ENCODE measurements at places on chromosomes 4 and X. TPM values are rescaled to one million over a fixed set of nuclear protein-coding genes. Genes with fewer than 3 reads are reported as not detected.

DNA sequence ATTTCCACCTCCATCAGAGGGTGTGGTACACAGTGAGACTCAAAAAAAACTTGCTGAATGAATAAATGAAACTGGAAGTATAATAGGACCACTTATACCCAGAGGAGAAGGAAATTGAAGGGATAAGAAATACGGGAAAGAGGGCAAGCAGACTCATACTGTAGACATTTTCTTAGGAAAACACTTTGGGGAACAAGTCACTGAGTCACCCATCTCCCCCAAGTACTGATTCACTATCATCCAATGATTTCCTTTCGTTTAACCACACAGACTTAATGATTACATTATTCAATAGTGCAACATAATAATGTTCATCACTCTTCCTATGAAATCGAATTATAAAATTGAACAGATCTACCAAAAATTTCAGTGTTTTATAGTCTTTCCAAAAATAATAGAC lies 97.1 kb downstream of the LDB2 start:
- no peaks in the 10 kb centered on the region for H3K4me1 ChIP-seq
- DNase-seq: no peak
- H3K36me3 ChIP-seq: no peaks in the 10 kb centered on the region
- no peaks in the 10 kb centered on the region for H3K27me3 ChIP-seq
- no peak overlapping the region for H3K27ac ChIP-seq

The NAA11 gene
- not detected for total RNA-seq

DNA sequence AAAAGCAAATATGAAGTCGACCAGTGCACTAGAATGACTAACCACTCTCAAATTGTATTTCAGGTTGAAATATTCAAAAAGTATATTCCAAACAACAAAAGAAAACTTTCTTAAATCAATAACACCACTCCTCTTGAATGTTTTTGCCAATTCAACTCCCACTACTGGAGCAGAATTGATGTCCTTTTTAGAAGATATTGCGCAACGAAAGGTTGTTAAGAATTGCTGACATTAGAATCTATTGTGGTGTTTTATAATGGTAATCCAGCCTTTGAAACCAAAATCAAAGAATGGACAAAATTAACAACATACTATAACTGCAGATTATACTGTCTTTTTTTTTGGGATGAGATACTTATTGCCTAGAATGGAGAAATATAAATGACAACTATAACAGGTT lies 331.3 kb downstream of the GRXCR1 start:
- DNase-seq: no peak
- no peak overlapping the region for H3K4me3 ChIP-seq
- H3K4me1 ChIP-seq: no peaks in the 10 kb centered on the region
- H3K27me3 ChIP-seq: no peaks in the 10 kb centered on the region
- no peaks in the 10 kb centered on the region for H3K36me3 ChIP-seq

- no peaks in the 10 kb centered on the region for H3K4me1 ChIP-seq
- H3K4me3 ChIP-seq: no peak overlapping the region
- H3K27me3 ChIP-seq: no peaks in the 10 kb centered on the region
- H3K36me3 ChIP-seq: no peaks in the 10 kb centered on the region
- no peak overlapping the region for H3K27ac ChIP-seq
Observed at GRCh38 chr4:67465032-67465762, 80.1 kb downstream of the CENPC start.

GRCh38 chr4:181345931-181346330 lies 897.3 kb upstream of the TENM3 start:
- no peaks in the 10 kb centered on the region for H3K4me1 ChIP-seq
- H3K27me3 ChIP-seq: no peaks in the 10 kb centered on the region
- DNase-seq: no peak
- no peak overlapping the region for H3K4me3 ChIP-seq
- no peak overlapping the region for H3K27ac ChIP-seq
- H3K36me3 ChIP-seq: no peaks in the 10 kb centered on the region

DNA sequence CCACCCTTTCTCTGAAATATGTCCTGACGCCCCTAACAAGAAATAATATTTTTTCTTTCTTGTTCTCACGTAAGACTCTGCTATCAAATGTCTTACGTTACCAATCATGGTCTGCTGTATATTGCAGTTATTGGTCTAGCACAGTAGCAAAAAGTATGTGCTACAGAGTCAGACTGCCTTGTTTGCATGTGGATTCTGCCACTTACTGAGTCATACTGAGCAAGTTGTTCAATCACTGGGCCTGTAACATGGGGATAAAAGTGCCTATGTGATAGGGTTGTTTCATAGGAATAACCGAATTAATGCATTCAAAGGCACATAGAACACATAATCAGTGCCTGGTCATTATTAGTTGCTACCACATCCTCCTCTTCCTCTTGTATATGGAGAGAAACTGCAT lies 14.1 kb downstream of the RPGR start:
- no peaks in the 10 kb centered on the region for H3K4me1 ChIP-seq
- H3K36me3 ChIP-seq: no peaks in the 10 kb centered on the region
- H3K27me3 ChIP-seq: no peaks in the 10 kb centered on the region
- no peak overlapping the region for H3K4me3 ChIP-seq
- H3K27ac ChIP-seq: no peak overlapping the region

- no peaks in the 10 kb centered on the region for H3K4me1 ChIP-seq
- no peak for DNase-seq
- H3K36me3 ChIP-seq: peaks cover 5% of the 10 kb centered on the region
- no peaks in the 10 kb centered on the region for H3K27me3 ChIP-seq
Observed at GRCh38 chr4:119510395-119511149, 118.0 kb downstream of the PDE5A start.

- DNase-seq: no peak
- H3K4me1 ChIP-seq: no peaks in the 10 kb centered on the region
- H3K27ac ChIP-seq: no peak overlapping the region
- no peak overlapping the region for H3K4me3 ChIP-seq
Observed at GRCh38 chr4:28358606-28359005, 1498.0 kb downstream of the STIM2 start.

GRCh38 chr4:142156256-142156655 lies 519.9 kb downstream of the IL15 start:
- H3K27me3 ChIP-seq: no peaks in the 10 kb centered on the region
- no peaks in the 10 kb centered on the region for H3K4me1 ChIP-seq
- peaks cover 15% of the 10 kb centered on the region for H3K36me3 ChIP-seq
- DNase-seq: no peak

DNA sequence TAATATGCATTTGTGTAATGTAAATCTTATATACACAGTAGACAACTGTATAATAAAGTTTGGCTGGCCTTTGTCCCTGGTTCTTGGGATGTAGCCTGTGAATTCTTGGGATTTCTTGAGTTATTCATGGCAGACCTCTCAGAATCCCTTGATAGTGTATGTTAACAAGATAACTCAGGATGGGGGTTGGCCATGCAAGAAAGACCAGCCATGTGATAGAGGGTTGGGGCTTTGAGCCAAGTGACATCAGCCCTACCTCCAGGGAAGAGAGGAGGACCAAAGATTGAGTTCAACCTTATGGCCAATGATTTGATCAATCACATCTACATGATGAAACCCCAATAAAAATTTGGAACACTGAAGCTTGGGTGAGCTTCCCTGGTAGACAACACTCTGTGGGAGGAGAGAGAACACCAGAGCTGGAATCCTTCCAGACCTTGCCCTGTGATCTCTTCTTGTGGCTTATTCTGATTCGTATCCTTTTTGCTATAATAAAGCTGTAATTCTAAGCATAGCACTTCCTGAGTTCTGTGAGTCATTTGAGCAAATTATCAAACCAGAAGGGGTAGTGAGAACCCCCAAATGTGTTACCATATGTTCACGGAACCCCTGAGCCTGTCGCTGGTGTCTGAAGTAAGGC lies 11.3 kb downstream of the SLC2A9 start:
- no peaks in the 10 kb centered on the region for H3K4me1 ChIP-seq
- no peak overlapping the region for H3K4me3 ChIP-seq
- H3K27ac ChIP-seq: no peak overlapping the region
- no peaks in the 10 kb centered on the region for H3K36me3 ChIP-seq

The TXK gene
- 6.0 TPM for total RNA-seq

- H3K36me3 ChIP-seq: no peaks in the 10 kb centered on the region
- H3K4me3 ChIP-seq: no peak overlapping the region
Observed at GRCh38 chr4:74006009-74006476, 7.6 kb upstream of the CXCL5 start.

The ZFYVE28 gene
- total RNA-seq: 12.9 TPM

The TLR10 gene
- not detected for total RNA-seq

- H3K4me1 ChIP-seq: no peaks in the 10 kb centered on the region
- no peak overlapping the region for H3K4me3 ChIP-seq
- H3K27me3 ChIP-seq: no peaks in the 10 kb centered on the region
- H3K27ac ChIP-seq: no peak overlapping the region
- no peaks in the 10 kb centered on the region for H3K36me3 ChIP-seq
- DNase-seq: no peak
Observed at GRCh38 chr4:127229855-127230608, 402.7 kb upstream of the INTU start.

DNA sequence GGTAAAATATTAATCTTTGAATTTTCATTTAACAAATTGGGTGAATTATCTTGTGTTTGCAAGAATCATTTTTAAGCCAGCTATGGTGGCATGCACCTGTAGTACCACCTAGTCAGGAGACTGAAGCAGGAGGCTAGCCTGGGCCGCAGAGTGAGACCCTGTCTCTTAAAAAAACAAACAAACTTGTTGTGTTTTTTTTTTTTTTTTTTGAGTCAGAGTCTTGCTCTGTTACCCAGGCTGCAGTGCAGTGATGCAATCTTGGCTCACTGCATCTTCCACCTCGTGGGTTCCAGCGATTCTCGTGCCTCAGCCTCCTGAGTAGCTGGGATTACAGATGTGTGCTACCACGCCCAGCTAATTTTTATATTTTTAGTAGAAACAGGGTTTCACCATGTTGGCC lies 2.2 kb downstream of the TXLNG start:
- H3K27me3 ChIP-seq: no peaks in the 10 kb centered on the region
- H3K27ac ChIP-seq: no peak overlapping the region
- H3K4me3 ChIP-seq: no peak overlapping the region

The DCHS2 gene
- not detected for total RNA-seq

DNA sequence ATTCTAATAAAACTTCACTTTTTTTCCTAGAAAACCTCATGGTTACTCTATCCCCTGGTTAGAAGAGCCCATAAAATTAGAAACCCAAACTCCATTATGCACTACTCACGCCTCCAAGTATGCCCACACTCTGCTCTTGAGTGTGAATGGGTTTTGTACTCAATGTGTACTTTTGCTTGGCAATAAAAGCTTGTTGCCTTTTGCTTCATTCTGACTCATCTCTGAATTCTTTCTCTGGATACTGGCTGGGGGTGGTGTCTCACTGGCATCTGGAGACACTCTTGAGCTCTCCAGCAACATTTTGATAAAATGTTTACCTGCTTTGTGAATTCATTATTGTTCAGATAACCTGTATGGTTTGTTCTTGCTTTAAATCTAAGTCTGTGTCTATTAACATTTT lies 963.3 kb downstream of the TRAM1L1 start:
- no peaks in the 10 kb centered on the region for H3K36me3 ChIP-seq
- H3K27me3 ChIP-seq: no peaks in the 10 kb centered on the region
- no peak overlapping the region for H3K27ac ChIP-seq
- H3K4me1 ChIP-seq: no peaks in the 10 kb centered on the region

The ERAS gene
- total RNA-seq: not detected

DNA sequence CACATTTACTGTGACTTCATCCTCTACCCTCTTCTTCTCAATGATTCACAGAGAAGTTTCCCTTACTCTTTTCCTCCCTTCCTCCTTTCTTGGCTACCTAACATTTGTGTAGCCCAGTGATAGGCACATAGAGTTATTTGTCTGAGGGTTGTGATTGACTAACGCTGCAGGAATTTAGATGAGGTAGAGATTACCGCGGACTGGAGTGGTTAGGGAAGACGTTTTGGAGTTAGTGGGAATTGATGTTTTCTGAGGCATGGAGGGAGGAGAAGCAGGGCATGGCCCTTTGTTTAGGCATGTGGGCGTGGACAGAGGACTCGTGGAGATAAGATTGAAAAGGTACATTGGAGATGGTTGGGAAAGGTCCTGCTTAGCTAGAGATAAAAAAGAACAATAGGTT lies 246.7 kb downstream of the GPAT3 start:
- no peak for DNase-seq
- H3K27ac ChIP-seq: no peak overlapping the region
- no peaks in the 10 kb centered on the region for H3K27me3 ChIP-seq
- no peaks in the 10 kb centered on the region for H3K36me3 ChIP-seq
- H3K4me1 ChIP-seq: no peaks in the 10 kb centered on the region

The GABRG1 gene
- total RNA-seq: not detected

DNA sequence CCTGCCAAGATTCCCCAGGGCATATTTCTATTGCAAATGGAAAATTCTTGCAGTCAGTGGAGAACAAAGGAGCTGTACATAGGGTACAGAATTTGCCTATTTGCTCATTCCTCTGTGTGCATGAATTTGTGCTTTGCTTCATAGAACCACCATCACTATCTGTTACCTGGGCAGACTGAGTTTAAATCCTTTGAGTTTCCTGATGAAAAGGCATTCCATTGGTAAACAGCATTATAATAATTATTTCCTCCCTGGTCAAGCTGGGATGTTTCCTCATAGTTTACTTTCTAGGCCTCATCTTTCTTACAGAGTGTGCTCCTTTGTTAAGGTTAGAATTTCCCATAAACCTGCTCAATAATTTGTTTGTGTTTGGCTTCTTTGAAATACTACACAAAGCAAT lies 809 bp upstream of the SLC6A14 start:
- no peak overlapping the region for H3K4me3 ChIP-seq
- no peaks in the 10 kb centered on the region for H3K4me1 ChIP-seq
- H3K27ac ChIP-seq: no peak overlapping the region
- H3K36me3 ChIP-seq: no peaks in the 10 kb centered on the region
- DNase-seq: no peak

DNA sequence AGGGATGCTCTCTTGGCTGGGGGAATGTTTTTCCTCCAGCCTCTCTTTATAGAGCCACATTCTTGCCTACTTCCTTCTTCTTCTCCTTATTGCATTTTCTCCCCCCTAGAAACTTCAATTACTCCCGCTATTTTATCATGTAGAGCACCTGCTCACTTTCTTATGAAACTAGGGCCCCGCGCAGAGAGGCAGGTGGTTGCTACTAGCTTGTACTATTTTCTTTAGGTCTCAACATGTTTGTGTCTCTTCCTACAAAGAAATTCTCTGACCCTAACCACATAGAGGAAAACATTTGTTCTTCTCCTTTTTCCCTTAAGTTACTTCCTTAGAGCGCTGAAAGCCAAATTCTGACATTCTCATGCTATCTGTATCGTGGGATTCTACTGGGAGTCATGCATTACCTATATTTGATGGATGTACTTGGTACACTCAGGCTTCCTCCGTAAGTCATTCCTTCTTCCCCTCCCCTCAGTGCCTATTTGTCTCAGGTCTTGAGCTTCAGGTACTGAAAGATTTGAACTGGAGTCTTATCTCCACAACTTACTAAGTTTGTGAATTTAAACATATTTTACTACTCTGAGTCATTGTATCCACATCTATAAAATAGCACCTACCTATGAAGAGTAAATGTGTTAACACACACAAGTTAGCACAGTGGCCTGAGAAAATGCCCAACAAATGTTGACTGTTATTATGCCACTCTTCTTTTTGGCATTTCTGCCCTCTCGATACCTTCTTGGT lies 159.1 kb upstream of the LEF1 start:
- H3K36me3 ChIP-seq: no peaks in the 10 kb centered on the region
- no peak overlapping the region for H3K27ac ChIP-seq
- no peaks in the 10 kb centered on the region for H3K27me3 ChIP-seq
- no peak overlapping the region for H3K4me3 ChIP-seq

Data from CD8-positive, alpha-beta memory T cell (primary cell).